ENCODE measurements at places on chromosomes 7 and 10. TPM values are rescaled to one million over a fixed set of nuclear protein-coding genes. Genes with fewer than 3 reads are reported as not detected.

The EIF5AL1 gene
- total RNA-seq: 0.08 TPM

The EPHA1 gene
- total RNA-seq: 12.0 TPM

The CRTAC1 gene
- total RNA-seq: 0.25 TPM

The DDC gene
- 47.6 TPM for total RNA-seq

The PNLIPRP1 gene
- total RNA-seq: not detected

The MDFIC gene
- total RNA-seq: 4.8 TPM

The GNGT1 gene
- total RNA-seq: not detected

The PVRIG gene
- 0.59 TPM for total RNA-seq

The SDK1 gene
- total RNA-seq: 0.47 TPM

The TIMM23B gene
- 9.1 TPM for total RNA-seq

The SYT15 gene
- 0.47 TPM for total RNA-seq

The LIPJ gene
- total RNA-seq: not detected

The LAMTOR4 gene
- total RNA-seq: 39.8 TPM

The BAMBI gene
- total RNA-seq: 10.6 TPM

The NPFFR1 gene
- total RNA-seq: not detected

The HYAL4 gene
- not detected for total RNA-seq

The WNT8B gene
- not detected for total RNA-seq

The TAS2R41 gene
- total RNA-seq: not detected

The NUP42 gene
- 35.8 TPM for total RNA-seq

The ELN gene
- total RNA-seq: 16.3 TPM
